ENCODE measurements at places on chromosomes 7 and 10.

- no peak for DNase-seq
Measured at GRCh38 chr10:130015075-130015695, 51.1 kb upstream of the EBF3 start.

GRCh38 chr10:21171936-21172541, 274.9 kb upstream of the NEBL start:
- DNase-seq, result no peak

- DNase-seq, result peak; percentile 67
Measured at GRCh38 chr10:107915215-107915610, 750.7 kb upstream of the SORCS1 start.

- DNase-seq, result no peak
Measured at GRCh38 chr10:78634389-78634815, 434.4 kb upstream of the ZMIZ1 start.

DNA sequence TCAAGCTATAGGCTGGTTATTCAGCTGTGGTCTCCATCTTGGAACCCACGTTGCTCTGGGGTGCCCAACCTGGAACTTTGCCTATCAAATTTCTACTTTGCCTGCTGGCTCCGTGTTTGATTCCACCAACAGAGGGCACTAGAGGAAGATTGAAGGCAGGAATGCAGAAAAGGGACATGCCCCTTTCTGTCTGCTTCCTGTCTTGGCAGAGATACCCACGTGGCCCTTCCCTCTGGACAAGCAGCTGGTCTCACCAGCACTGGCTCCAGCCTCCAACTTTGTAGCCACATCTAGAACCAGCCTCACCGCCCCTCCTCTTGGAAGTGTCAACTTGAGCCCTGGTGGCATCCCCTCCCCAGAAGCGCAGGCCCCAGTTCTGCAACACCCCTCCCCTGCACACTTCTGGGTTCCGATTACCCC, 52.1 kb upstream of the ZNF438 start:
- DNase-seq, result peak; percentile 24

GRCh38 chr7:136405931-136406777, 429.0 kb upstream of the MTPN start:
- peak; percentile 16 for DNase-seq

DNA sequence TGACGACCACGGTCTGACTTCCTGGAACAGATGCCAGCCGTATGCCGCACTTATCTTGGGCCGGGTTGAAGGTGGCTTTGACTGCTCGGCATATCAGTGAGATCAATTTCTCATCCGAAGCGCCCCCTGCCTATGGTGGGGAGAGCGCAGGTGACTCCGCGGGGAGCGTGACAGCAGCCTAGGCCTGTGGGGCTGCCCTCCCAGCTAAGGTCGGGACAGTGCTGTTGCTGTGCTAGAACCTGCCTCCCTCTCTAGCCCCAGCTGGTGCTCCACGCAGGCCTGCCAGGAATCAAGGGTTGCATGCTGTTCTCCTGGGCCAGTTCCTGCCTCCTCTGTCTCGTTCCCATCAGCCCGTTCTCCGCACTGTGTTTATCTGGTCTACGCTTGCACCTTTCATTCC, 49.8 kb downstream of the PODXL start:
- no peak for DNase-seq

DNA sequence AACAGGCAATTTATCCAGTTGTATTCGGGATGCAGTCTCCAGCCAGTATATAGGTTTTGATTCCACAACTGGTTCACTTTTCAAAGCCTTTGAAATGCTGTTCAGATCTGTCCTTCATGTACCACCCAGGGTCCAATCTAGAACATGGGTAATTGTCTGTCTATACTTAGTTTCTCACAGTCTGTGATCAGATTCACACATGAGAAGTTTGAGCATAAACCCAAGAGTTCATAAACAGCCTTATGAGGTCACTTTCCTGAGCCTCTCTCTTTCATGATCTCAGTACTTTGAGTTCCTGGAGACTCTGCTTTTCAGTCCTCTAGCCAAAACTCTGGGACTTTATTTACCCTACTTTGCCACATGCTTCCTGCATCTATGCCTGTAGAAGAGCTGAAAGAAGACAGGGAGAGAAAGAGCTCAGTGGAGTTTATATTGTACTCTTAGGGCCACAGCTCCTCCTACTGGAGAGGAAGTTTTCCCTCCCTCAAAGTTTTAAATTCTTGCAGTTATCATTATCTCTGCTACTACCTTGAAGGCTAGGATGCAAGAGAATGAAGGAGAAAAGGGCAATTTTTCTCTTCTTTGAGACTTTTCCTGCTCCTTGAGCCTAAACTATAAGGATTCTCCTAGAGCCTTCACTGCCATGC, 172.0 kb downstream of the ZEB1 start:
- DNase-seq, result peak; percentile 38

GRCh38 chr10:94403380-94404213, 1.3 kb downstream of the TBC1D12 start:
- peak; percentile 44 for DNase-seq

GRCh38 chr10:24406809-24407483, 198.0 kb downstream of the KIAA1217 start:
- DNase-seq, result no peak

DNA sequence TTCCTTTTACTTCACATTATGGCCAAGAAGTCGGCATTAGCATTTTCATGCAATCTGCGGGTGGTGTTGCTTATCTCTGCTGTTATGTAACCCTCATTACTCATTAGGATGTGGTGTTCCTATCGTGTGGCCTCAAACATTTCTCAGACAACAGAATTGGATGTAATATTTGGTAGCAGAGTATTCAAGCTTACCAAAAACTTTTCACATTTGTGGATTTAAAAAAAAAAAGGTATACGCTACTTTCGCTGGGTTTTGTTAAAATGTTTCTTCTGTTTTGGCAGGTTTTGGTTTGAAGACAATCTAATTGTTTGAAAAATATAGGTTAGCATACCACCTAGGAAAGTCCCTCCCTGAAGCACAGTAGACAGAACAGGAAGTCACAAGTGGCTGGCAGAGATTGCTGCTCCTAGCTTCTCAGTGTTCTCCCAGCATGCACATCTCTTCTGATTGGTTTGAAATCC, 128.8 kb downstream of the GATA3 start:
- DNase-seq, result no peak

All from fibroblast of the conjunctiva (primary cell).